ENCODE measurements at places on chromosomes 4 and X. TPM values are rescaled to one million over a fixed set of nuclear protein-coding genes. Genes with fewer than 3 reads are reported as not detected.

DNA sequence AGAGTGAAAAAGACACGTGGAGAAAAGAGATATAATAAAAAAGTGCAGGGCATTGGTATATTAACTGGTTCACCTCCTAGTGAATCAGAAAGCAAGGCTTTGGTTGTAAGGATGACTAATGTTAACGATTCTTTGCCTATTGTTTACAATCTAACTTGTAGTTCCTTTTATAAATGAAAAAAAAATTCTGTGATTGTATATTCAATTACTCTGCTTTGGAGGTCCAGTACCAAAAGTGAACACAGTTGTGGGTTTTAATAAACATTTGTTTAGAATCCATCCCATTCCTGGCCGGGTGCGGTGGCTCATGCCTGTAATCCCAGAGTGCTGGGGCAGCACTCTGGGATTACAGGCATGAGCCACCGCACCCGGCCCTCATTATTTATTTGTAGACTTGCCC, 36.9 kb upstream of the PRSS12 start:
- no peak for DNase-seq

DNA sequence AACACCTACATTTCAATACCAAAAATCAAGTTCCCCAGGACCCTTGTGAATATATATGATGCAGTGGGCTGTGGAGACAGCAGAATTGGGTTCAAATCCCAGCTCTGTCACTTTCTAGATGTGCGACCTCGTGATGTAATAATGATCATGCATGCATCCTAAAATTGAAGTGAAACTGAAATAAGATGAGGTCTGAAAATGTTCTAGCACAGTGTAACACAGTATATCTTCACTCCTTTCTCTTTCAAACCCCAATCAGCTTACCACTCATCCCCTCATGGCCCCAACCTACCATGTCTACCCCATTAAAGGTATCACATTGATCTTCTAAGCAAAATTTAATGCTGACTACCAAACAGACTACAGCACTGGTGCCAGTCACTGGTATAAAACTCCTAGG, 69.9 kb upstream of the BRS3 start:
- DNase-seq: no peak

DNA sequence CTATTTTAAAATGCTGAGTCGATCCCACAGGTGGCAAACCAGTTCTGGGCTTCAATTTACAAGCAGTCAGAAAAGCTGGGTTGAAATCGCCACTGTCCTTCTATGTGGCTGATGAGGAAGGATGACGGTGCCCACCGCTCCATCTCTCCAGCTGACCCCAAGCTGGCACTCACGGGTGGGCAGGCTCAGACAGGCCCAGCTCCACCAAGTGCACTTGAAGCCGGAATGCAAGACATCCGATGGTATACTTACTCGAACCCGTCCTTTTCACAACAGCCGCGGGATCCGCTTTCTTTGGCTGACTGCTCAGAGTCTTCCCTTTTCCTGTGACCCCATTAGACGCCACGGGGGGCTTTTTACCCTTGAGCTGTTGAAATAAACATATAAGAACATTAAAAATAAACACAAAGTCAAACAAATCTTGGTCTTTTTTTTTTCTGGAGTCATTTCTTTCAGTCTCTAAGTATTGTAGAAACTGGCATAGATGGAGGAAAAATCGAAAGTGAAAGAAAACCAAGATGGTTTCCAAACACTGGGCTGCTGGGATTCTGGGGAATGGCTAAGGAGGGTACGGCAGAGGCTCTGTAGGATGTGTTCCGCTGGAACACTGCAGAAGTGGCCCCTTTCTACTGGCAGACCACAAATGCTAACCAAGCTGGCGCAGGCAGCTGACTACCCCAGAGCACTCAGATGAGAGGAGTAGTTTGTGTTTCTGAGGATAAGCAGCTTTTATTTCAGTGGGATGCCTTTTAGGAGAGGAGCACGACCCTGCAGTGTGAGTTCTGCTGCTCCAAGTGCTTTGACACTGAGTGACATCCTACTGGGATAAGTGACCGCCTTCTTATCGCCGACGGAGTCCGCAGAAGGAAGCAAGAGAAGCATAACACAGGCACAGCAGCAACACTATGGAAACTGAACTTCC, 160.9 kb downstream of the AFAP1 start:
- no peak for DNase-seq

- DNase-seq: no peak
Measured at GRCh38 chrX:153641627-153642026, 5.4 kb upstream of the DUSP9 start.

DNA sequence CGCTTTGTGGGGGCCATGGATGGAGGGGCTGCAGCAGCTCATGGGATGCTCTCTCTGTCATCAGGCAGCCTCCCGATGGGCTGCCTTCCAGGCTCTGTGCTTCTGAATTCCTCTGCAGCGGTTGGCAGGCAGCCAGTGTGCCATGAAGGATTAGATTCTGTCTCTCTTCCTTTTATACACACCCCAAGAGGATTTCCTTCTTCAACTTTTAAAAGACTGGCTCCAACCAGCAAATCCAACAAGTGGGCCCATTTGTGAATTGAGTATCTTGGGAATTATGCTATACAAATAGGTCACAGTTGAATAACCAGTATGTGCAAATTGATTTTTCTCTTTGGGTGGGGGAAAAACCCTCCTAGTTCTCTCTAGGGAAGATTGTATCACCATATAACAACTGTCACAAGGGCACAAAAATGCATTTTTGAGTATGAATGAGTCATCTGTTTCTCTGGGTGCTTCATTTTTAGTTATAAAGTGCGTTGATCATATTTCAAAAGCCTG, 96.8 kb upstream of the FAT1 start:
- DNase-seq: peak; percentile 69

GC gene
- not detected for total RNA-seq

DNA sequence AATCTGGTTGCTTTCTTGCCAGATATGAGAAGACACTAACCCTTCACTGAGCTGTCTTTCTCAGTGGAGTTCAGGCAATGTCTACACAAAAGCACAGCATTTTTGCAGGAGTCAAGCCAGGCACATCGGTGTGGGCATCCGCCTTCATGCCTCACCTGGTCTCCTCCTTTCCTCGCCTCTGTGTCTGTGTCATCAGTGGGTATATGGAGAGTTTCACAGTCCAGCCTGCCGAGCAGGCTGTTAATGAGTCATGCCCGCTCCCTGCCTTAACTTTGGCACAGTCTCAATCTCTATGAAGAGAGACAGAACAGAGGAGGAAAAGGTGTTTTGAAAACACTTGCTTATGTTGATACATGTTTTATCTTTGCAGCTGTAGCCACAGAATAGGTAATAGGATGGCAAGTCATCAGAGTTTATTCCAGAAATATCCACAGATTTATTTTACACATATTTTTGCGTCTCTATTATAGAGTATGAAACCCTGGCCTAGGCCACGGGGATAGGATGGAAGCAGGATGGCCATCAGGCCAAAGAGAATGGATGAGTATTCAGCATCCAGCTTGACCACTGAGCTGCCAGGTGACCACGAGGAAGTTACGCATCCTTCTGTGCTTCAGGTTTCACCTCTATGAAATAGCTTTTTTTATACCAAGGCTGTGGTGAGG, 32.8 kb upstream of the MAML3 start:
- DNase-seq: peak; percentile 88

SRPX gene
- total RNA-seq: not detected

- peak; percentile 84 for DNase-seq
Measured at GRCh38 chrX:49884290-49884862, 5.1 kb downstream of the USP27X start.

- DNase-seq: no peak
Measured at GRCh38 chr4:145440292-145441007, 41.2 kb upstream of the SMAD1 start.

DNA sequence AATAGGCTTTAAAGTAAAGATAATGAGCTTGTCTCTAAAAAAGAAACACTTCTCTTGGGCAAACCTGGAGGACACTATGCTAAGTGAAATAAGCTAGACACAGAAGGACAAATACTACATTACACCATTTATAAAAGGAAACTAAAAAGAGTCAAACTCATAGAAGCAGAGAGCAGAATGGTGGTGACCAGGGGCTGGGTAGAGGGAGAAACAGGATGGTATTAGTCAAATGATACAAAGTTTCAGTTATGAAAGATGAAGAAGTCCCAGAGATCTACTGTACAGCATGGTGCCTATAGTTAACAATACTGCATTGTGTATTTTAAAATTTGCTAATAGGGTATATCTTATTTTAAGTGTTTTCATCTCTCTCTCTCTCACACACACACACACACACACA, 28.5 kb downstream of the ACSL4 start:
- DNase-seq: no peak

- no peak for DNase-seq
Measured at GRCh38 chr4:69122476-69122875, 26.2 kb downstream of the UGT2B7 start.

- DNase-seq: no peak
Measured at GRCh38 chr4:102632241-102633065, 128.3 kb downstream of the MANBA start.

DNA sequence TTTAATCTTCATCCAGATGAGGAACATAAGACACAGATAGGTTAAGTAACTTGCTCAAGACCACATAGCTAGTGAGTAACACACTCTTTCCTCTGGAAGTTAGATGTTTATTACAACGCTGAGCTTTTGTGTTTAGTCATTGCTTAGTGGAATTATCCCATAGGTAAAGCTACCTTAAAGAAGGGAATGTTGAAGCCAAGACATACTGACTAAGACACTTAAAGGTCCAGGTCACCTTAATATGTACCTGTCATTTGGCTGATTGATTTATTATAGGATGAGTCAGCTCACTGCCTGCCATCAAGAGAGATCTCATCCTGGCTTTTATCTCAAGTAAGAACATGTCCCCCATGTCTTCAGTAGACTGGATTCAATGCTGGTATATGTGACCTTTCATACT, 53.4 kb downstream of the KDR start:
- DNase-seq: no peak

GRCh38 chrX:69987691-69988090, 62.0 kb downstream of the AWAT2 start:
- DNase-seq: no peak

DNA sequence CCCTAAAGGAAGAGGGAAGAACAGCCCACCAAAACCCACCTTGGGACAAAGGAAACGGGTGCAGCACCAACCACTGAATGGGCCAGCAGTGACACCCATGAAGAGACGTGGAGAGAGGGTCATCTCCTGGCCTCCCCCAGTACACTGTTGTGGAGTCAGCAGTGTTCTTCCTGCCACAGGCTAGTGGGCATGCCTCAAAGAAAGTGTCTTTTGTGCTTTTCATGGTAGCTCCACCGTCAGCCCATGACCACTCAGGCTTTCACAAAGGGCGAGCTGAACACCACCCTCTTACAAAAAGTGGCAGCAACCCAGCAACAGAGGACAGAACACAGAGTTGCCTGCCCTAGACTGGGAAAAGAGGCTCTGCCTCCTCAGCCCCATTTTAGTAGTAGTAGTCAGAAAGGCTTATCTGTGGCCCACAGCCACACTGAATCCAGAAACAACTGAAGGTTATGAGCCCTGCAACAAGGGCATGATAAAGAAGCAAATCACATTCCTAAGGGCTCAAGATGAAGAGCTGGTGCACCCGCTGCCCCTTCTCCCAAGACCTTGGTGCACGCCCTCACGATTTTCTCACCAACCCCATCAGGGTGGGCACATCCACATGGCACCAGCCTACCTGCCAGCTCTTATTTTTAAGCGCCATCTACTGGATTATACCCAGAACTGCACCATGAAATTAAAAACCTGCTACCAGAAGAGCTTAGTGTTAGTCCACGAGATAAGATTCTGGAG, 53.1 kb downstream of the RAB28 start:
- DNase-seq: no peak

GRCh38 chrX:2462780-2463179, 38.0 kb downstream of the DHRSX start:
- DNase-seq: no peak

TIGD4 gene
- 0.34 TPM for total RNA-seq

- DNase-seq: no peak
Measured at GRCh38 chr4:182062936-182063335, 180.3 kb upstream of the TENM3 start.

- DNase-seq: no peak
Measured at GRCh38 chr4:108044951-108045686, 55.4 kb downstream of the HADH start.

DNA sequence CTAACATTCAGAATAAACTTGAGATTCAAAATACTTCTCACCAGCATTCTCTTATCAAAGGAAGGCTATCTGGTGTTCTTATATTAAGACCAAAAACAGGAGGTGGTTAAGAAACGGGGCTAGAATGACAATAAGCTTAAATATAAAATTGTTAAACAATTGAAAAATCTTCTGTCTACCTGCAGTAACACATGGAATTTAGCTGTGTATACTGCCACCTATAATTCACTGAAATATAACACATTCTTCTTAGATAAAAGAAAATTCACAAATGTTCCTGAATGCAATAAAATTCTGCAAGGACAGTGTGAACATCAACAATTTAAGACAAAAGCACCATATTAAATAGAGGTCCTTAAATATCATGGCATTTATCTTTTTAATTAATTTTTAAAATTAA, 11.5 kb upstream of the PCDH10 start:
- DNase-seq: no peak

RPS6KA6 gene
- 0.61 TPM for total RNA-seq

CCKAR gene
- total RNA-seq: not detected

DNA sequence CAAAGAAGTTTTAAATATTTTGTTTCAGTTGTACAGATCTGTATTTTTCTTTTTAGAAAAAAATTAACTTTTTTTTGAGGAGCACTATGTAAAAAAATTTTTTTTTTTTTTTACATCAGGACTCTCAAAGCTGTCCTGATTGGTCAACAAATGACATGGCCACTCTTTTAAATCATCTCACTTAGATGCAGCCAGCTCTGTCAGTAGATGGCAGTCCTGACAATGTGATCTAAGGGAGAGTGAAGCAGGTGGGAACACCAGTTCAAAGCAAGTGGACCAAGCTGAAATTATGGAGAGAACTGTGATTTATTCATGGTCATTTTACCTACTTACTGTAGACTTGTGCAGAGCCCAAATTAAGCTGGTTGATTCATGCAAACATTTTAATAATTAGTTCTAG, 174.7 kb upstream of the GPRIN3 start:
- DNase-seq: peak; percentile 76

- DNase-seq: no peak
Measured at GRCh38 chr4:156981262-156981769, 9.7 kb upstream of the PDGFC start.

DNA sequence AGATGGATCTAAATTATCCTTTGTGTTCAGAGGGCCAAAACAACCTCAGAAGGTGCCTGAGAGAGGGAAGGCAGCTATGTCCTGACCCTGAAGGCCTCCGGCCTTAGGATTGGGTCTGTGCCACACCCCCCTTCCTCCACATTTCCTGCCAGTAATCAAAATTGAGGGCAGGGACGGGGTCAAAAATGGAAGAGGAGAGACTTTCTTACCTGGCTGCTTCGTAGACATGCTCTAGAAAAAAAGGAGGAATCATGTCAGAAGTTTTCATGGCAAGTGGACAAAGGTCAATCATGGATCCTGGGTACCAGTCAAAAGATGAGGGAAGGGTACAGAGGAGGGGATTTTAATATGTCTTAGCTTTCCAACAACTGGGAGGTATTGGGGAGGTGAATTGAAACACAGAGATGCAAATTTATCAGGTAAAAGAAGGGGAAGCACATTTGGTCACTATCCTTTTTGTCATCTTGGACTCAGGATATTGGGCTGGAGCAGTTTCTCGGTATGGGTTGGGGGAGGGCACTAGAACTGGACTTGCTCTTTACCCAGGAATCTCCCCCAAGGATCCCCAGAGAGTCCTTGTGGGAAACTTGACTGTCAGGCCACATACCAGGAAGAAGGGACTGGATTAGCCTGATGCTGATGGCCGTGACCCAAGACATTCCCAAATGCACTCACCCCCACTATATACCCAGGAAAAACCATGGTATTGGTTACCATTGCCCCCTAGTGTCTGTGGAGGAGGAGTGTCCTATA, 17.1 kb downstream of the VSIG4 start:
- DNase-seq: peak; percentile 9
